ENCODE measurements at places on chromosomes 13 and 19.
A peak's percentile ranks its signal among the peaks of the same experiment; 100 is the strongest.

- no peak for DNase-seq
Measured at GRCh38 chr13:52760077-52760476, 20.5 kb upstream of the CNMD start.

- DNase-seq: peak; percentile 32
Measured at GRCh38 chr13:113604186-113604585, 19.6 kb downstream of the TFDP1 start.

GRCh38 chr19:11995174-11995573 lies 30.3 kb downstream of the ZNF763 start:
- no peak for DNase-seq

- no peak for DNase-seq
Measured at GRCh38 chr13:57531256-57531655, 100.3 kb upstream of the PCDH17 start.

DNA sequence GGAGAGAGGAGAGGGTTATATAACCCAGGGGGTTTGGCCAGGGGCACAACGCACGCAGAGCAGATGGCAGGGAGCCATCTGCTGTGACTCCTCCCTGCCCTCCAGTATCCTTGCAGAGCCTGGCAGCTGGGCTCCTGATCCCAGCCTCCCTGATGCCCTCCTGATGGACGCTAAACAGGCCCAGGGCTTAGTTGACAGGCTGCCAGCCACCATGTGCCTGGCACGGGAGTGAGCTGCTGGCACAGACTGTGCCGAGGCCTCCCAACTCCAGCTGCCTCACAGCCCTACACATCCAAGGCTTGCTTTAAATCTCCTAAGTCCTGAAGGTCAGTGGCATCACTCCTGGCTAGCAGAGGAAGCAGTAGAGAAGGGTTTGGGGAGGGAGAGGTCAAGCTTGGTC lies 16.7 kb downstream of the SYDE1 start:
- no peak for DNase-seq

- DNase-seq: no peak
Measured at GRCh38 chr19:57034544-57034943, 85.2 kb upstream of the USP29 start.

- no peak for DNase-seq
Measured at GRCh38 chr13:96816261-96816660, 178.0 kb downstream of the OXGR1 start.

Data from GM06990 (cell line).